Sciatic nerve (tissue), 2 donors: ENCODE measurements at places on chromosomes 2 and 18. TPM values are rescaled to one million over a fixed set of nuclear protein-coding genes. Genes with fewer than 3 reads are reported as not detected.

GRCh38 chr2:158968396-158969161 lies at the start of gene TANC1:
Gene TANC1, plus strand, starts transcription at chr2:158968640. Its CDS starts 97,271 bp downstream, at chr2:159065911.
- peak; percentile 96 for DNase-seq

GRCh38 chr2:200523158-200523557 lies 2.8 kb upstream of the SGO2 start:
- no peak for DNase-seq

Gene PLEKHH2
- total RNA-seq: 58.9 TPM

Gene ABCG5
- total RNA-seq: not detected

Gene AQP12B
- total RNA-seq: not detected
